ENCODE measurements at places on chromosomes 16 and 17.

- no peak for DNase-seq
These were observed 13.5 kb upstream of the PLEKHG4 start for GRCh38 chr16:67265834-67266233.

DNA sequence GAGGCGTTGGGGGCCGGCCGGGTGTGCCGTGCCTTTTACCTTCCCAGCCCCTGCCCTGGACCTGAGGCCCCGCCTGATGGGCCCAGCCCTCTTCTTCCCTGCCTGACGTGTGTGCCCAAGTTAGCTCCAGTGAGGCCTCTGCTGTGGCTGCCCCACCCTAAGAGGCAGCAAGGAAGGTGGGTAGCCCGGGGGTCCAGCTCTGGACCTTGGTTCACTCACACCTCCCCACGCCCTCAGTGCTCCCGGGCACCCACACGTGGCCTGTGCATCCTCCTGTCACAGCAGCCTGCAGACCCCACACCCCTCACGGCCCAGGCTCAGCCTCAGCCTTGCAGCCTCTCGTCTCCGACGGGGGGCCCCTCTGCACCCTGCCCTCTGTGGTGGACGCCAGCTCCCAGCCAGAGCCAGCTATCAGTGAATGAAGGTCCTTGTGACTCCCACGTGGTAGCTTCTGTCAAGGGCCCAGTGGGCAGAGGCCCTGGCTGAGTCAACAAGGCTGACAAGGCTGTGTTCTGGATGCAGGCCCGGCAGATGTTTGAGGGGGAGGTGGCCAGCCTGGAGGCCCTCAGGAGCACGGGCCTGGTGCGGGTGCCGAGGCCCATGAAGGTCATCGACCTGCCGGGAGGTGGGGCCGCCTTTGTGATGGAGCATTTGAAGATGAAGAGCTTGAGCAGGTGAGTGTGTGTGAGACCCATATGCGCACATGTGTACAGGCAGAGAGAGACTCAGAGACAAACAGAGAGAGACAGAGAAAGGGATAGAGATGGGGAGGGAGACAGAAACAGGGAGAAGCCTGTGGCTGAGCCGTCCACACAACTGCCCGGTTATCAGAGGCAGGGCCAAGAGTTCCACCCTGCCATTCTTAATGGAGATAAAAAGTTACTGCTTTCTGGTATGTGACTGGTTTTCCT, 2.8 kb downstream of the FN3K start:
- DNase-seq = no peak

DNA sequence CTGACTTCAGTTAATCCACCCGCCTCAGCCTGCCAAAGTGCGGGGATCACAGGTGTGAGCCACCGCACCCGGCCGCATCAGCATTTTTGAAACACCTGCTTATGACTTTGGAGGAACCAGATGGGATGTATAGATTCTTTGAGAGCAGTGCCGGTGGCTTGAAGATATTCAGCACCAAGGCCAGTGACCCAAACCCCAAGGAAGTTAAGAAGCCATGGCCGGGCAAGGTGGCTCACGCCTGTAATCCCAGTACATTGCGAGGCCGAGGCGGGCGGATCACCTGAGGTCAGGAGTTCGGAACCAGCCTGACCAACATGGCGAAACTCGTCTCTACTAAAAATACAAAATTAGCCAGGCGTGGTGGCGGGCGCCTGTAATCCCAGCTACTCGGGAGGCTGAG, 43.9 kb downstream of the TRARG1 start:
- DNase-seq = no peak

DNA sequence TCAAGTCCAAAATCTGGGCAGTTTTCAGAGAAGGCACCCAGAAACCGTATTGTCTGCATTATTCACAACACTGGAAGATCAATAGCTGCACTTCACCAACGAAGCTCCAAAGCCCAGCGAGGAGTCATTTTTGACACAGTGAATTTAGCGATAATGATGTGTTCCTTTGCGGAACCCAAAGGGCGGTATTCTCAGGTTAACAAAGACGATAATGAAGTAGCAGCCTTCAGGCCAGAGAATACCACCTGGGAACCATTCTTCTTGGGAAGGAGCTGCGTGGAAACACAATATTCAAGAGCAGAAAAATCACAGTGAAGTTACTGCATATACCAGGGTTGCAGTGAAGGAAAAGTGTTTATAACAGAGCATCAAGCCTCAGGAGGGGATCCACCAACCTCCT, 381.0 kb downstream of the TOX3 start:
- no peak for DNase-seq

- no peak for DNase-seq
These were observed 179.3 kb downstream of the SLC39A11 start for GRCh38 chr17:72913142-72913682.

DNA sequence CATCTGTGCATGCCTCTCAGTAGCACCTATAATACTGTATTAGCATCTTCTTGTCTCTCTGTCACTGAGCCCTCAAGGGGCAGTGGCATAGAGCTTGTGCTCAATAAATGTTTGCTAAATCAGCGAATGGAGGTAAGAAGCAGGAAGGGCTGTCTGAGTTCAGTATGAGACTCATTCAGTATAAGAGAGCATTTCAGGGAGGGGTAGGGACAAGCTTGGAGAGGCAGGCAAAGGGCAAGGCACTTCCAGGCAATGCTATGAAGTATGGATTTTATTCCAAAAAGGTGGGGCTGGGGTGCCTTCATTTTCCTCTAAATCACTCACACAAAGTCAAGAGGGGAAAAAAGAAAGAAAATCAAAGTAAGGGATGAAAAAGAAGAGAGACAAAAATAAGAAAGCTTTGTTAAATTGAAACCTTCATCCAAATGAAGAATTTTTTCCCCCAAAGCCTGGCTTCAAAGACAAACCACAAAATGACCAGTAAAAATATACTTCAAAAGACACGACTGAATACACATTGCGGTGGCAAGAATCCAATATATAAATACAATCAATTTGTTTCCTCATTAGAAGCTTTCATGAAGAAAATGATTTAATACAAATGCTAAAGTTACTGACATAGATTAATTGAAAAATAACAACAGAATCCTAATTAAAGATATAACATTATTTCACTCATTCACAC, 51.2 kb downstream of the SKAP1 start:
- peak; percentile 63 for DNase-seq

DNA sequence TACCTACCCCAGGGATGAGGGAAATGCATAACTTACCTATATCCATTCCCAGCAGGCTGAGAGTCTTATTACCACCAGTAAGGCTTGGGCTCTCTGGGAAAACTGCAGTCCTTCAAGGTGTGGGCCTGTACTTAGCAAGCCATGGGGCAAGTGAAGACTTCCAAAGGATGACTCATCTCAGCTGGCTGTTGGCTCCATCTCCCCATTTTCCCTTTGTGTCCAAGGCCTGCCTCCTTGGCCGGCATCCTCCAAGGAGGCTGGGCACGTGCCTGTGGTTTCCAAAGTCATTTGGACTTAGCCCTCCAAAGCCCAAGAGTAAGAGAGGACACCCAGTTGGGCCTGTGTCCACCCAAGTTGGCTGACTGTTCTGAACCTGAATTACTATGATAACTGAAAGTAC, 89.8 kb downstream of the TMEM100 start:
- DNase-seq = no peak

DNA sequence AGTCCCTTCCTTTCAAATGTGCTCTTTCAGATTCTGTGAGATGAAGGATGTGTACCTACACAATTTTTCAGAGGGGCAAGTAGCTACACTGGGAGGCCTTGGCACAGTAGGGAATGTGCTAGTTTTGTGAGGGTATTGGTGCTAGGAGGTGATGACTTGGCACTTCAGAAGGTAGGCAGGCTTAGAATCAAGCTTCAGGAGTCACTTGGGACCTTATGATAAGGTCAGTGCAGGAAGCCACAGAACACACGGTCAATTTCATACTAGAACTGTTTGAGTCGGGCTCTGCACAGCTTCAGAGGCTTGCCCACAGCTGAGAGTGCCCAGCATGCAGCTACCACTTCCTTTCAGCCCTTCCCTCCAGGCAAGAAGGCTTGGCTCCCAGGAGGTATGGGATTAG, 6.1 kb downstream of the CMTM1 start:
- DNase-seq = no peak

DNA sequence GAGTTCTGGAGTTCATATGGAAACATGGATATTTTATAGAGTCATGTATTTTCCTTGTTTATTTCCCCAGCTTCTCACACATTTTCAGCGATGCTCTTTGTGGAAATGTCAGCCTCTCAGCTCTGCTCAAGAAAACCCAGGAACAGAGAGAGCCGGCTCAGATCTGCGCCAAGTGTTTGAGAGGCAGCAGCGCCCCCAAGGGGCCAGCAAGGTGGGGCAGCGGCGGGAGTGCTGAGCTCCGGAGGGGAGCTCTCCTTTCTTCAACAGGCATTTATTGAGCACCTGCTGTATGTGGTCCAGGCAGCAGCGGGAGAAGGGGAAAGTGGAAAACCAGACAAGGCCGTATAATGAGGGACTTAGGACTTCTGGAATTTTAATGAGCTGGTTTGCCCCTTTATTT, 421.1 kb upstream of the C16orf82 start:
- DNase-seq = no peak

- DNase-seq = no peak
These were observed 962.1 kb downstream of the KCNJ18 start for GRCh38 chr17:22654447-22654846.

- no peak for DNase-seq
These were observed 1026.5 kb upstream of the EEF2KMT start for GRCh38 chr16:6124136-6124535.

DNA sequence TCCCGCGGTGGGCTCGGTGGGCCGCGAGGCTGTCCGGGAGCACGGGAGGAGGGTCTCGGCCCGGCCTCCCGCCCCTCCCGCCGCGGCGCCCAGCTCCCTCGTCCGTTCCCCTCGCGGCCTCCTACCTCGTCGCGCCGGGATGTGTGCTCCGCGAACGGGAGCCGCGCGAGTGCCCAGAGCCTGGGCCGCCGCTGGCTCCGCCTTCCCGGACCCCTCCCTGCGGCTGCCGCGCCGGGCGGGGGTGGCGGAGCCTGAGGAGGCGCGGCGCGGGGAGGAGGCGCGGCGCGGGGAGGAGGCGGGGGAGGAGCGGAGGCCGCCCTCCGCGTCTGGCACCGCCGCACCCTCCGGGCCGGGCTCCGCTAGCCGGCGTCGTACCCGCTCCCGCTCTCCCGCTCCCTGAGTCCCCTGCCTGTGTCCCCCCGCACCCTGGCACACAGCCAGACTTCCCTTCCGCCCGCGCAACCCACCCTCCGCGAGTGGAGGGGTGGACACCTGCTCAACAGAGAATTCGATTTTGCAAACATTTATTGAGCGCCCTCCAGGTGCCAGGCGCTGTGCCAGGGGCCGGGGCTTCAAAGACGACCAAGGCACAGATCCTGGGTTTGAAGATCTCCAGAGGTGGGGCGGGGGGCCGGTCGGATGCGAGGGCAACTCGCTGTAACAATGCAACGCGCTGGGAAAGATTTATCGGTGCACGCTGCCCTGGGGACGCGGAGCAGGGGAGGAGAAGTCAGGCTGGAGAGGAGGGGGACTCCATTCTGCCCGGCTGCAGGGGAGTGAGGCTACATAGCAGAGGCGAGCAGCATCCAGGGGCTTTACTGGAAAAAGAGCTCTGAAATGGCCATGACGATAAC, at the start of gene MPP3:
TSS of gene MPP3 (minus strand) at position 171 of the 854 bp plus-strand sequence. CDS start 1,240 bp downstream, outside the sequence.
- DNase-seq = peak; percentile 17

- DNase-seq = peak; percentile 4
These were observed 34.9 kb downstream of the CHD9 start for GRCh38 chr16:53089434-53090285.

GRCh38 chr17:58278661-58279015, 2.1 kb downstream of the MPO start:
- no peak for DNase-seq

GRCh38 chr17:66538776-66539175, 236.4 kb downstream of the PRKCA start:
- no peak for DNase-seq

DNA sequence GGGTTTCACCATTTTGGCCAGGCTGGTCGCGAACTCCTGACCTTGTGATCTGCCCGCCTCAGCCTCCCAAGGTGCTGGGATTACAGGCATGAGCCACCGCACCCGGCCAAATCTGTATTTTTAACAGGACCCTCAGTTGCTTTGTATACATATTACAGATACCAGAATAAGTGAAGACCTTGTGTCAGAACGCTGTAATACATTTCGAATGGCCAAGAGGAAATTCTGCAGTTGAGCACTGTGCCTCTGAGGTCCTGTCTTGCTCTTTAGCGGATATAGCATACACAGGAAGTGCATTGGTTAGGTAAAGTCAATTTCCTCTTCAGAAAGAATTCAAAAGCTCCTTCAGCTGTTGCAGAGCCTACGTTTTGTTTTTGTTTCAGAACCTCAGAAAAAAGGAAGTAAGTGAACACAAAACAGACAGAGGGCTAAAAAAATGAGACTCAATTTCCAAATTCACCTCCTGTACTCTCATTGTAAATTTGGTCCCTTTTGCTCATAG, 15.7 kb downstream of the CRLF3 start:
- DNase-seq = no peak

DNA sequence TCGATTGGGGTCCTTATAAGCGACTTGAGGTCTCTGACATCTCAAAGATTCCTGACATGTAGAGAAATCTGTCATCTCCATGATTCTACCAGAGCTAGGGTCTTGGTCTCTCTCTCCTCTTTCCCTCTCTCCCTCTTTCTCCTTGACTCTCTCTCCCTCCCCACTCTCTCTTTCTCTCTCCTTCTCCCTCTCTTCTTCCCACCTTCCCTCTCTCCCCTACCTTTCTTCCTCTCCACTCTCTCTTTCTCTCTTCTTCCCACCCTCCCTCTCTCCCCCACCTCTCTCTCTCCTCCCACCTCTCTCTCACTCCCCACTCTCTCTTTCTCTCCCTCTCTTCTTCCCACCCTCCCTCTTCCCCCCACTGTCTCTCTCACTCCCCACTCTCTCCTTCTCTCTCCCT, 32.6 kb downstream of the B4GALNT2 start:
- no peak for DNase-seq

- no peak for DNase-seq
These were observed 16.8 kb downstream of the ANKS4B start for GRCh38 chr16:21250072-21250923.

DNA sequence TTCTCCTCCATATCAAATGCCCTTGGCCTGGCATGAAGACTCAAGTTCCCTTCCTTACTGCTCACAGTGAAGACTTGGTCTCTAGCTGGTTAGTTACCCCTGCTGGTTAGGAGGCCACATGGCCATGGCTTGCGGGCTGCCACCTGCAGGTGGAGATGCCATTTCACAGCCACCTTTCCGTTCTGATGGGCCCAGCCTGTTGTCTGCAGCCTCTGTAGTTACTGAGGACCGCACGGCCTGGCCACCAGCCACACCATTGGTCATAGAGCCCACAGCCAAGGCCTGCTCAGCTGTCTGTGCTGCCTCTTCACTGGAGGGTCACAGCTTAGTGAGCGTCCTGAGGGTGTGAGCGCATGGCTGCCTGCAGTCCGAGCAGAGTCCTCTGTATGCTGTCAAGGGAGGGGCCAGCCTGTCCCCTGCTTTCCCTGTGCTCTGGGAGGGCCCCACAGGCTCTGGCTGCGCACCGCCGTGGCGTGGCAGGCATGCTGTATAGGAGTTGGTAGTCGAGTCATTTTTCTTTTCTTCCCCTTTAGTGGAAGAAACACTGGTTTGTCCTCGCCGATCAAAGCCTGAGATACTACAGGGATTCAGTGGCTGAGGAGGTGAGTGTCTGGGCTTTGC, 59.2 kb downstream of the PLD6 start:
- no peak for DNase-seq
